ENCODE measurements at places on chromosomes 2 and 18.

DNA sequence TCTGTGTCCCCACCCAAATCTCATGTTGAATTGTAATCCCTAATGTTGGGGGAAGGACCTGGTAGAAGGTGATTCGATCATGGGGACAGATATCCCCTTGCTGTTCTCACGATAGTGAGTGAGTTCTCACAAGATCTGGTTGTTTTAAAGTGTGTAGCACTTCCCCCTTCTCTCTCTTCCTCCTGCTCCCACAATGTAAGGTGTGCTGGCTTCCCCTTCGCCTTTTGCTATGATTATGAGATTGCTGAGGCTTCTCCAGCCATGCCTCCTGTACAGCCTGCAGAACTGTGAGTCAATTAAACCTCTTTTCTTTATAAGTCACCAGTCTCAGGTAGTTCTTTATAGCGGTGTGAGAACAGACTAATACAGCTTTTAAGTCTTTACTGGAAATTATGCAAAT is 193.3 kb upstream of the RBBP8 start:
- no peak for DNase-seq

DNA sequence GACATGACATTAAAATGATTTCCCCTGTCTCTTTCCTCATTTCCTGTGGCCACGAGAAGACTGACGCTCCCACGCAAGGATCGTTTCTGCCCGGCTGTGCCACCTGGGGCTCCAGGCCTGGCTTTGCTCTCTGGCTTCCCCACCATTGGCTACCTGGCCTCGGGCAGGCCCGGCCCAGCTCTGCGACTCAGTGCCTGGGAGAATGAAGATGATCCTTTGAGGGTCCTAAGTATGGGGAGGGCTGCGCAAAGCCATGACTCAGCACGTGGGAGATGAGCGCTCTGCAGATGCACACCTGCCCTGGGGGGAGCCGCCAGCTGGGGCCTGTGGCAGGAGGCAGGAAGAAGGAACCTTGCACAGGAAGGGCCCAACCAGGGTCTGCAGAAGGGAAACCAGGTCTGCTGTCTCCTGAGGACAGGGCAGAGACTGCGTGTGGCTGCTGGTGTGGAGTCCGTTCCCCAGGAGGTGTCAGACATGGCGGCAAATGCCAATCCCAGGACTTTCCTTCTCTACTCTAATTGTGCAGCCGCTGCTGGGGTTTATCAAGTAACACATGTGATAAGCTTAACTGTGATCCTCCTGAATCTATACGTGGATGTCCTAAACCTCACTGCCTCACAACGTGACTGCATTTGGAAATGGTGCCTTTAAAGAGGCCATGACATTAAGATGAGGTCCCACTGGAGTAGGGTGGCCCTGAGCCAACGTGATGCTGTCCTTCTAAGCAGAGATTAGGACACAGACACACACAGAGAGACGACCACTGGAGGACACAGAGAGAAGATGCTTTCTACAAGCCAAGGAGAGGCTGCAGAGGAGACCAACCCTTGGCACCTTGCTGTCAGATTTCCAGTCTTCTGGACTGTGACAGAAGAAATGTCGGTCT is 32.9 kb downstream of the MBP start:
- no peak for DNase-seq

- DNase-seq: no peak
Observed at GRCh38 chr2:1497122-1497611, 83.9 kb downstream of the TPO start.

DNA sequence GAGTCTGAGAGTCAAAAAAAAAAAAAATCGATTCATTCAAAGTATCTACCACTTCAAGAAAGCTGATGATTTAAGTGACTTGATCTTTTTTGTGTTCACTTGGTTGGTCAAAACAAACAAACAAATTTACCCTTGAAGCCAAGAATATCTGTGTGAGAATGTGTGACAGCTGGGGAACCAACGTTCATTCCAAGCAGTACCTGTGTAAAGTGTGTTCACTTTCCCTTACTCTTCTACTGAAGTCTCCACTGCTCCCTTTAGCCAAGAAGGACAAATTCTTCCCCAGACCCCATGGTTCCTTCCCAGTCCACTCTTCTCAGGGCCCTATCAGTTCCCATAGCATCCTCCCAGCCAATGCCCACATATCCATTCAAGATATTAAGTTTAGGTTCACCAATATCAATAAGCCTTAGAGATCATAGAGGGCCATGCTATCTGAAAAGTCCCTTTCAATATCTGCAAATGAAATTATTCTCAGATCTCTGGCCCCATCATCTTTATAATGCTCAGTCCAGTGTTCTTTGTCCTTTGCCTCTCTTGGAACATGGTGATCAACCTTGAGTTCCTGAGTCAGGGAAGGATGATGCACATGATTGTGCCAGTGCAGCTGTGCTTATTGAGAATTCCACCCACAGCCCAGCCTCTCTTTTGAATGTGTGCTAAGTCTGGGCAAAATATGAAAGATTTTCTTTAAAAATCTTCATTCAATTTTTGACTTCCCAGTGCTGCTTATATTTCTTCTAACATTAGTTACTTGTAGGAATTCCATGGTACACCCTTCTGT is 82.8 kb upstream of the DTNA start:
- no peak for DNase-seq

- no peak for DNase-seq
Observed at GRCh38 chr18:3183103-3183717, 36.6 kb downstream of the MYOM1 start.

DNA sequence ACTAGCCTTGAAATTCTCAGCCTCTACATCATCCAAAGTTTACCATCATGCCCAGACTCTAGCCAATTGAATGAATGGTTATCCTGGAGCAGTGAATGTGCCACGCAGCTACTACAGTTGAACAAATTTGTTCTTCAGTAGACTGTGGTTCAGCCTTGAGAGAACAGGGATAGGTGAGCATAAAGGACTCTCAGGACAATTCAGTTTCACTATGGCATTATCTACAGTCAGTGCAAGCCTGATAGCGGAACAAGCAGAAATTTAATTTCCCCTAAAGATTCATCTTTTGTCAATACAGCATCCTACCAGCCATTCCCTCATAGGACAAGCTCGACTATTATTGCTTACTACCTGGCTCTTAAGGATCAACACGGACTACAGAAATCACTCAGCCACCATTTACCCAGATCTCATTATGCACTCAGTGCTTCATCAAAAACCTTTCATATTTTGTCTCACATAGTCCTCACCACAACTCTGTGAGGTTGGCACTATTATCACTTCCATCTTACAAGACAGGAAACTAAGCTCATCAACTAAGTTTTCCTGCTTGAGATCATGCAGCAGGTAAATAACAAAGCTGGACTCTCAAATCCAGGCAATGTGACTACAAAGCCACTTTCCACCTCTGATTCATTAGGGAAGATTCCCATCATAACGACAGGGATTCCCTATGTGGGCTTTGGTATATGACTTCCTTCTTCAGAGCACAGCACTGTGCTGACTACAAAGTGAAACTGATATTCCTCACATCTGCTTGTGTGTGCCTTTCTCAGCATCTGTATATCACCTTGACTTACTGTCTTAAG is 181.5 kb upstream of the ACVR2A start:
- DNase-seq: no peak

GRCh38 chr2:119826370-119826961 is 66.7 kb downstream of the PTPN4 start:
- no peak for DNase-seq

DNA sequence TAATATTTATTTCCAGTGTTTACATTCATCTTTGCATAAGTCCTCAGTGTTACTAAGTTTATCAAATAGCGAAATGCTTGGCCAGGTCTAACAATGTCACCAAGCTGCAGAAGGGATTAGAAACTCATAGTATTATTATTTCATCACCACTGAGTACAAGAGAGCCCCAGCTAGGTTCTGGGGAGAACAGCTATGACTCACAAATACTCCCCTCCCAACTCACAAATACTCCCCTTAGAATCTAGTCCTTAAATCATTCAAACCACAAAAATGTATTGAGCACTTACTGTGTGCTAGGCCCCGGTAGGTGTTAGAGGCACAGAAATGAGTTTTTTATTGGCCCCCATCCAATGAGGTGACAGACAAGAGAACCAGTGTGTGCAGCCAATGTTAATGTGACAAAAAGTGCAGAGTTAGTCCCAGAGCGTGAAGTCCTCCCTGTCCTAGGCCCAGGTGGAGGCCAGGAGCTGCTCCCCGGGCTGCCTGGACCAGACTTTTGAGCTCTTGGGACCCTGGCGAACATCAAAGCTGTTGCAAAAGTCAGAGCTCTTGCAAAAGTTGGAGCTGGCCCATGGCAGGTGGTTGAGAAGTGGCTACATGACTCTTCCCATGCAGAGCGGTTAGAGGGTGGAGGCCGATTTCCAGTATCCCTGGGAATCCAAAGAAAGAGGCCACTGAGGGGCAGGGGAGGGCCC is 9.8 kb downstream of the STEAP3 start:
- DNase-seq: no peak

DNA sequence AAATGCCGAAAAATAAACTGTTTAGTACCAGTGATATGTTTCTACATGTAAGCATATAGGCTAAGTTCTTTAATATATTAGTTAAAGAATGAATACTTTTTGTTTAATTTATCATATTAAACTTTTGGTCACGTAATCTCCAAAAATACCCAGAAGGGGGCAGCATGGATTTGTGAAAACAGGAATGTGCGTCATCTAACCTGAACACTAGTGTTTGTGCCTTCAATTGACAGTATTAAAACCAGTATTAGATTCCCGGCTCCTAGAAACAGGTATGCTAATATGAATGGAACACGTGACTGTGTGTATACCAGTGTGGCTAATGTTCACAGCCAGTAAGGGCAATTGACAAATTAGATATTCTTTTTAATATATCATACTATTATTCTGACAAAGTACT is 51.8 kb downstream of the WDR7 start:
- no peak for DNase-seq

Data from coronary artery (tissue), 2 donors.